ENCODE measurements at places on chromosomes 2 and 18.

- DNase-seq = no peak
Observed at GRCh38 chr18:63216516-63217311, 102.9 kb downstream of the BCL2 start.

DNA sequence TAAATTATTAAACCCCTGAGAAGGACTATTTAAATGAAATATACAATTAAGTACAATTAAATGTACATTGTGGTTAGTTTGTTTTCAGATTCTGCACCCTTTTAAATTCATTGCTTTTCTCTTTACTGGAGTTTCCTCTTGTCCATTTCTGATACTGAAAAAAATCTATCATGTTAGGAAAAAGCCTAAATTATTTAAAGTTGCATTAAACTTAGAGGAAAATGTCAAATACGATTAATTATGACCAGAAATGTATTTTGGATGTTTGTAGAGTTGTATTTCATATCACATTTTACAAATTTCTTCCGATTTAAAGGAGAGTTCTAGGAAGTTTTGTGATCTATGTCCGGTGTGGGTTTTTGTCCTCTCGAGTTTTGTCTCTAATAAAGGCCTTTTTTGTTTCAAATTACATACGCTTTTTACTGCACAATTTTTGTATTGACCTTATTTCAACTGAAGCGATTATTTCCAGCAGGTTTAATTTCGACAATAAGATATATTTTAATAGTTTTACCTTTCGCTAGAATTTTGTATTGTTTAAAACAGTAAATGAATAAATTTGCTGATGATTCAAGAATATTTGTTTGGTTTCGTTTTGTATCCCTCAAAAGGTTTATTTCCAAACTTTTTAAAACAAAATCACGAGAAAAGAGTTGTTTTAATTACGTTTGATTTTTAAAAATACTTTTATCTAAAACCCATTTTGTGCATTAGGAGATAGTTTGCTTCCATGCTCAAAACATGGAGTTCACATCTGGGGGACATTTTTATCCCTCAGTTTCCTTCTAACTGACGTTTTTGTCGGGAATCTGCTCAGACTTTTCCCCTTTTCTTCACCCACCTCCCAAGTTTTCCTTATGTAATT is 3.3 kb upstream of the SATB2 start:
- no peak for DNase-seq

DNA sequence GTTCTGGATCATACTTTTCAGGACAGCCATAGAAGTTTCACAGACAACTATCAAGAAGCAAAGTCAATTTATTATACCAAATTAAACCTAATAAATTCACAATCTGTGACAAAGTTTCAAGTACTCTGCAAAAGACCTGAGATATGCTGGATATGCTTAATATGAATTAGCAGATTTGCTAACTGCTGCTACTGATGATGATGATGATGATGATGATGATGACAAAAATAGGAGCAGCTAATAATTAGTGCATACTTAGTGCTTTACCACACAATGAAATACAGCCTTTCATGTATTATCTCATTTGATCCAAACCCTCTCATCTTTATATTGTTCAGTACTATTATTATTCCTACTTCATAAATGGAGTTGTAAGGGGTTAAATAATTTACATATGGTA is 215.7 kb upstream of the CYP26B1 start:
- no peak for DNase-seq

DNA sequence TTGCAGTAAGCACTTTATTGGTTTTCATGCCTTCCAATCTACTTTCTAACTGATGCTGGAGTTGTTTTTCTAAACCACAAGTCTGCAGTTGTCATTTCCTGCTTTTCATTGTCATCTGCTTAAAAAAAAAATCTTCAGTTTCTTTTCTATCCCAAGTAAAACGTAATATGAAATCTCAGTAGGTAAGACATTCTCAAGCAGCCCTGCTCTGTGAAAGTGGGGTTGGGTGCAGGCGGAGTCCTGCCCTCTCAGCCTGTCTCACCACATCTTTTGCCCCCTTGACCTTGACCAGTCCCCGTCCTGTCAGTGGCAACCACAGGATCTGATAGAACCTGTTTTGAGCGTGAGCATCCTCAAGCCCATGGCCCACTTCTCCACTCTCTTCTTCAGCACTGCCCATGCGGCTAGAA is 80.0 kb upstream of the CPO start:
- DNase-seq = no peak

DNA sequence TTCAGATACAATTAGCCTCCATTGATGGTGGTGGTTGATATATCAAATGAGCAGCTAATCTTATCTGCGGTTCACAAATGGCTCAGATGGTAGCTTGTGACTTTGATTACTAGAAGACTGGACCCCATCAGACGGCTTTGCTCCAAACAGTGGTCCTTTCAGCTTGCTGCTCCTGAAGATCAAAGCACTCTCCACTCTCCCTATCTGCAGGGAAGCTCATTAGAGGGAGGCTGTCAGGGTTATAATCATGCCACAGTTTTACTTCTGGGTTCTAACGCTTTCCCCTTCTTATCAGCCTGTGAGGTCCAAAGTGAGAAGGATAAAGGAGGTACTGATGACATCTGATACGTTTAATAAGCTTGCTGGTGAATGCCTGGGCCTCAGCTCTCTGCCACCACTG is 247.1 kb upstream of the NT5C1B start:
- no peak for DNase-seq

DNA sequence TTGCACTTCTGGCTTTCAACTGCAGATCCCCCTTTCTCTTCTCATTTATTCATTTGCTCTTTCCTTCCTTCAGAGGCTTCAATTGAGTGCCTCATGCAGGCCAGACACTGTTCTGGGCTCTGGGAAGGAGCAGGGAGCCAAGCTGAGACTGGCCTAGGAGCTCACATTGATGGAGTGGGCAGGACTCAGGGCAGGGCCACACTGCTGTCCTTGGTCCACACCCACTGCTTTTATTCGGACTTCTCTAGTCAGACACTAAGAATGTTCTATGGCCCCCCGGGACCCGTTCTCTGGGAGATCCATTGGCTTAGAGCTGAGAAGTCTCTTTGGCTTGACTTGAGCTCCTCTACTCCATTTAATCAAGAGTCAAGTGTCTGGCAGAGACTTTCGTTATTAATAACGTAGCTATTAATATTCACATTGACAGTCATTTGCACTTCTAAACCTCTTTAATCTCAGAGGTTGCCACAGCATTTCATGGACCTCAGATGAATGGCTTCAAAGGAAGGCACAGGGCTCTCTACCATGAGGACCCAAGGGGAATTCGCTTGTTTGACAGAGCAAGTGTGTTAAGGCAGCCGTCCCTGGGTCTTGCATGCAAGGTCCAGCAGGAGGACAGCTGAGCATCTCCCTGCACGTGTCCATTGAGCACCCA is 20.1 kb downstream of the SH3RF3 start:
- DNase-seq = no peak

DNA sequence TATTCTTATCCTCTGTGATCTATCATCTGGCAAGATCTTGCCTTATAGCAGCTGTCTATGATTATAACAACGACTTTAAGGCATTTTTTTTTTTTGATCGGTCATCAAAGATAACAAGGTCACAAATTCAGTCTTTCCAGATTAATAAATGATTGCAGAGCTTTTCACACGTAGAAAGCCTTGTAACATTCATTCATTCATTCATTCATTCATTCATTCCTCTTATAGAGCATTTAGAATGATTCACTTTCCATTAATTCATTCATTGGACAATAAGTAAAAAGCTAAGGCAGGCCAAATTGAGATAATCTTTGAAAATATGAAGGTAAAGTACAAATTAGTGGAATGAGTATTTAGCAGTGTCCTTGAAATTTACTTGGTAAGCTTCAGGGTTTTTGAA is 223.7 kb downstream of the NUP35 start:
- no peak for DNase-seq

DNA sequence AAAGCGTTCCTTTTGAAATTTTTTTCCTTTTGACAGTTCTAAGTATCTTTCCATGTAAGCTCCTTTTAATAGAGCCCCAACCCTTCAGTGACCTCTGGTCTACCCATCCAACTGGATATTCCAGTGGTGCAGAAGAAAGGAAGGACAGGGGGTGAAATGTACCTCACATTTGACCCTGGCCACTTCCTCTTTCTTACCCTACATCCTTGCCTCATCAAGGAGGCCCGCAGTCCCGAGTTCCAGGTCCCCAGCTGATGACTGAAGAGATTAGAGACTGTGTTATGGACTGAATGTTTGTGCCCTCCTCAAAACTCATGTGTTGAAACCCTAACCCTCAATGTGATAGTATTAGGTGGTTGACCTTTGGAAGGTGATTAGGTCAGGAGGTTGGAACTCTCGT is 158.1 kb downstream of the RBM43 start:
- DNase-seq = no peak

- no peak for DNase-seq
Observed at GRCh38 chr18:27491772-27492171, 306.7 kb upstream of the CHST9 start.

DNA sequence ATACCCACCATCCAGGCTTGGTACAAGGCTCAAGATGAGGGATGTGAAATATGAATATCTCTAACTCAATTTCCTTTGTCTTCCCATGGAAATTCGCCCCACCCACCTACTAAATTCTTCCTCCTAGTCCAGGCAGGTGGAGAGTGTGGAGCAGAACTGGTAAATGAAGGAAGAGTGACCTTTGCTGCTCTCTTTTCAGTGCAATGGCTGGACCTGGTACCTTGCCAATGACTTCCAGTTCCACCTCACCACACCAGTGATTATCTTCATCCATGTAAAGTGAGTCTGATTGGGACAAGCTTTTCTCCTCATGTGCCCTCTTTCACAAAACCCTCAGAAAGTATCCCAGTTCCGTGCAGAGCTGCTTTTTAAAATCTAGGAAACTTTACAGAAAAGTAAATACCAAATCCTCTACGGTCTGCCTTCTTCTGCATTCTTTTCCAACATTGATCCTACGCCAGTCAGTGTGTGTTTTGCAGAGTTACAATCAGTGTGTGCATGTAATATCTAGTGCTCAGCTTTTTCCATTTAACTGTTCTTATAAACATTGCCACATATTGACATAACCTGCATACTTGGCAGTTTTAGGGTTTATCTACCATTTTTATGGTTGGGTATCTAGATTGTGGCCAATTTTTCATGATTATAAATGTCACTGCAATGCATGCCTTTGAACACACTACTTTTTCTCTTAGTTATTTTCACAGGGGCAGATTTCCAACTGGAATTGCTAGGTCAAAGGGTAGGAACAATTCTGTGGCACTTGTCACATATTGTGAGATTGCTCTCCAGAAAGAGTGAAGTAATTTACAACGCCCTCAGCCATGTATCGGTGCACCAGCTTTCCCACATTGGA is 86.5 kb upstream of the SEC11C start:
- DNase-seq = no peak

DNA sequence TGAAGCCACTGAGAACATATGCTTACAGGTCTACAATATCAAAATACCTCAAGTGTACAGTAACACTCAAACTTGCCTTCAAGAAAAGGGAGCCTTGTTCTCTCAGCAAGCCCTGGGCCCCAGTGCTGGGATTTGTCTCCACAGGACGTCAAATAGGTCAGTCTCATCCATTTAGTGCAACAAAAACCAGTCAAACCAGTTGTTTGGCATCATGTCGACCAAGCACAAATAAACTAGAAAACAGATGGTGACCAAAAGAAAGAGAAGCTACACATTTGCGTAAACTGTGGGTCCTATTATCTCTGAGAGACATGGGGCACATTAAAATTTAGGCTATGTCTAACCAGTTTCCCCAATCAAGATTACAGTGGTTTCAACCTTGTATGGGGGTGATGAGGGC is 182.6 kb upstream of the PKDCC start:
- DNase-seq = no peak

DNA sequence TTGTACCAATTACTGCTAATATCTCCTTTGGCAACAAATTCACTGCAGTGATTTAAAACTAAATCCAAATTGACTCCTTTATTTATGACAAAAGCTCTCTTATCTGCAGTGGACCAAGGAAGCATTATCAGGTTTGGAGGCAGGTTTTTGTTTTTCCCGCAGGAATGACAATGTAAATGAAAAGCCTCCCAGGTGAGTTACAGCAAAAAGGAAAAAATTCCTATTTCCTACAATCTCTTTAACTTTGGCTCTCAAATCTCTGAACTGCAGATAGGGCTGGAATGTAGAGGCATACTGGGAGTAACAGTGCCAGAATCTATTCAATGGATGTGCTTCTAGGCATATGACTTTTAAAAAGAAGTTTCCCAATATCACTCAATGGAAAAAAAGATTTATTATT is 28.9 kb upstream of the LRP2 start:
- DNase-seq = no peak

DNA sequence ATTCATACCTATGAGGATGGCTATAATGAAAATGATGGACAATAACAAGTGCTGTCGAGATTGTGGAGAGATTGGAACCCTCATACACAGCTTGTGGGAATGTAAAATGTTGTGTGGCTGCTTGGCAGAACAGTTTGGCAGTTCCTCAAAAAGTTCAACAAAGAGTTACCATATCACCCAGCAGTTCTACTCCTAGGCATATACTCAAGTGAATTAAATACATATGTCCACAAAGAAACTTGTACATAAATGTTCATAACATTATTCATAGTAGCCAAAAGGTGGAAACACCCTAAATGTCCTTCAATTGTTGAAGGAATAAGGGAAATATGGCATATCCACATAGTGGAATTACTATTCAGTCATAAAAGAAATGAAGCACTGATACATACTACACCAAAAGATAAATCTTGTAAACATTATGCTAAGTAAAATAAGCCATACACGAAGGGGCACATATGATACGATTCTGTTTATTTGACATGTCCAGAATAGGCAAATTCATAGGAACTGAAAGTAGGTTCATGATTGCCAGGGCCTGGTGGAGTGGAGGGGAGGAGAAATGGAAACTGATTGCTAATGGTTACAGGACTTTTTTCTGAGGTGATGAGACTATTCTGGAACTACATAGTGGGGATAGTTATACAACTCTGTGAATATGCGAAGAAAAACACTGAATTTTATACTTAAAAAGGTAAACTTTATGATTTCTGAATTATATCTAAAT is 92.1 kb downstream of the ADAM23 start:
- no peak for DNase-seq

- DNase-seq = no peak
Observed at GRCh38 chr18:12410081-12410481, 2.4 kb downstream of the PRELID3A start.

DNA sequence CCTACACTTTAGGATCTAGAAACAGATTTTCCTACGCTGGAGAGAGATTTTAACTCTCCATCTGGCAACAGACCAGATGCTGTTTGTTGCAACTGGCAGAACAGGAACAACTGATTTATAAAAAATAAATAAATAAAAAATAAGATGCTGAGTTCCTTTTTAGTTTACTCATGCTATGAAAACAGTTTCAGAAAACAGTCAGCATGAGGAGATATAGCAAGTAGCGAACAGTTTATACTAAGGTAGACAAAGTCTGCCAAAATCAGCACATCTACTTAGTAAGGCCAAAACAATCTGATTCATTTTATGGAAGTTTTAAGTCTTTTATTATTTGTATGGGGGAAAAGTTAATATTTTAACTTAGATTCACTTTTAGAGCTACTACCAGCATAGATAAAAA is 974.0 kb upstream of the CNTNAP5 start:
- DNase-seq = no peak
